NCI-H2171 (cell line): ENCODE measurements at places on chromosomes 1 and 21.
A peak's percentile ranks its signal among the peaks of the same experiment; 100 is the strongest.

GRCh38 chr21:45847870-45848269, 133.7 kb upstream of the COL6A1 start:
- no peak for DNase-seq

DNA sequence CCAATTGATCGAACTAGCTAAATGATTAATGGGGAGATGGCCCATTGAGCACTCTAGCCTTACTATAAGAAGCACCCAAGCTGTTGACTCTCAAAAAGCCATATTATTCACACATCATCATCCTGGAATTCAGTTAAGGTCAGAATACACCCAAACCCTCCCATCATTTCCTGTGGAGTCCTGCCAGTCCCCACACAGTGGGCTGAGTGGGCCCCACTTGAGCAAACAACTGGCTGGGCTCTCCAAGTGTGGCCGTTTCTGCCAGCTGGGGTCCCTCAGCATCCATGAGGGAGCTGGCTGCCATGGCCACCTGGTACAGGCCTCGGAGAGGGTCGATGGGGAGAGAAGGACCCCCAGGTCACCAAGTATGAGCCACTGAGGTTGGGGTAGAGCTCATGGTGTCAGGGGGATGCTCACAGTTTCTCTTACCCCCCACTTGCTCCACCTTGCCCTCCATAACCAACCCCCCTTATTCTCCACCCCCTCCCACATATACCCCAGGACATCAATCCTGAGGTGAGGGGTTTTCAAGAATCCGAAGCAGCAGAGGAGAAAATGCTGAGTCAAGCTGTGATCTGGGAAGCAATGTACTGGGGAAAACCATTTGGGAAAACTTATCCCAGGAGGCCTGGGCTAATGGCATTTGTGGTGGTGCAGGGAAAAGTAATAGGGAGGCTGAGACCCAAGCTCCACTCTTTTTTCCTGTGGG, 60.3 kb downstream of the UBE2T start:
- DNase-seq = no peak

- no peak for DNase-seq
Observed at GRCh38 chr1:23244256-23244761, 27.0 kb upstream of the HTR1D start.

DNA sequence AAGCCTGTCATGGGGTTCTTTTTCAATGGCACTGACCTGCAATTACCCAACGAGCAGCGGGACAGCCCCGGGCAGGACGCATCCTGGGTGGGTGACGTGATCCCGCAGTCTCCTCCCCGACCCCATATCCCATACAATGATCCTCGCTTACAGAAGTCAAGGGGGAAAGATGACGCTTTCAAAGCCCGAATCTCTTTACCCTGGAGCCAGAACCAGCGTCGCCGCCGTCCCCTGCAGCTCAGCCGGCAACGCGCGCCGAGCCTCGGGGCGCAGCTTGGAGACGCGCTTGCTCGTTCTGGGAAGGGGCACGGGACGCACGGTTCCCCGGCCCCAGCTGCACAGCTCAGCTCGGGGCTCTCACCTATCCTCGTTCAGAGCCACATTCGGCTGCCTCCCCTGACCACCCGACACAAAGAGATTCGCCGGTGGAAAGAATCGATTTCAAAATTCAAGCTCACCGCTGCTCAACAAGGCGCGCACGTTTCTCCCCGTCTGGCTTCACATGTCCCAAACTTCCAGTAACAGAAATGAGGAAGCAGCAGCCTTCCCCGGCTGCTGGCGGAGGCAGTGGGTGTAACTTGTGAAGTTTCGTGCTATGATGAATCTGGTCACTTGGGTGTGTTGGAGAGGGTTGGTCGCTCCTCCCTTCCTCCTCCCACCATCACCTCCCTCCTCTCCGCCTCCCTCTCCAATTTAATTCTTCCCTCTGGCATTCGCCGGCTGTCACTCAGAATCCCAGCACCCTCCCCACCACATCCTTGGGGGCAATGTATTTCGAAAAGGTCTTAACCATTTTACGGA, at the start of gene TIAM1:
TSS of gene TIAM1 (minus strand) at position 582 of the 801 bp plus-strand sequence. CDS start 77,289 bp downstream, outside the sequence.
- peak; percentile 7 for DNase-seq

DNA sequence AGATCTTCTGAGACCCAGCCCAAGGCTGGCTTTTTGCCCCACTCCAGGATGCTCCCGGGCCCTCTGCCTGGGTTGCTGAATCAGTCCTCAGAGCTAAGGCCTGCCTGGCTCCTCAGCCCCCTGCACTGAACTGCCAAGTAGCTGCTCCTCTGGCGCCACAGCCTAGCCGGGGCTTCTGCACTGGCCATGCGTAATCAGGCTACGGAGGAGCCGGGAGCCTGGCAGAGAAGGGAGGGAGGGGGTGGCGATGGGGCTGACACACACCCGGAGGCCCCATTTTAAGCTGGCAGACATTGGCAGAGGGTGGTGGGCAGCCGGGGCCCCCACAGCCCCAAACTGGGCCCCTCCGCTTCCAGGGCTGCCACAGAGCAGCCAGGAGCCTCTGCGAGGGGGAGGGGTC, 38.7 kb downstream of the ALPL start:
- DNase-seq = no peak

DNA sequence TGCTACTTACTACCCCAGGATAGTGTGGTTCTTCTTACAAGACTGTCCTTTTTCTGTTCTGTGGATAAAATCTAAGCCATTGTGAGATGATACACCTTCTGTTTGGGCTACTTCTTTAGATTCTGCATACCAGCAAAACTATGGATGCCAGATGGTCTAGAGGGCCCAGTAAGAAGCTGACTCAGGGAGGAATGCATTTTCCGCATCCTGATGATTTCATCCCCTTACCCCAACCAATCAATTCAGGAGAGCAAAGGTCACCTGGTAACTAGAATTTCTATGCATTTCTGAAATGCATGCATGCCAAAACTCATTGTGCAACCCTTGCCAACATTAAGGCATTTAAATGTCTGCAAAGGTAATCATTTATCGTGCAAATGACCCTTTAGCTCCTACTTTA, 285.7 kb upstream of the ZP4 start:
- no peak for DNase-seq

- no peak for DNase-seq
Observed at GRCh38 chr1:100752791-100753190, 33.2 kb downstream of the VCAM1 start.

- no peak for DNase-seq
Observed at GRCh38 chr1:43007377-43008114, 48.9 kb upstream of the SLC2A1 start.

DNA sequence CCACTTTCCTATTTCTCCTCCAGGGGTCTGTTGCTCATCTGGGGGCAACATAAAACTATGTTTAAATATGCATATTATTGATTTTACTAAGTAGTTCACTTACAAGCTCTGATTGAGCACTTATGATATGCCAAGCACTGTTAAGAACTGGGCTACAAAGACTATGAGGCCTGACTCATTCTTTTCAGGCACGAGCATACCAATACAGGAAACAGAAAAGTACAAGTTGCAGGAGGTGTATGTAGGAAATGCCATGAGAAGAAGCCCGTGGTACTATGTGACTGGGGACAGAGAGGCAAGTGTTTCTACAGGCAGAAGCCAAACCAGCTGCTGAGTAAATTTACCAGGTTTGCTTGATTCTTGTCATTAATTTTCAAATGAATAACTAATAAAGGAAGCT, 120.4 kb upstream of the PTGFR start:
- no peak for DNase-seq

DNA sequence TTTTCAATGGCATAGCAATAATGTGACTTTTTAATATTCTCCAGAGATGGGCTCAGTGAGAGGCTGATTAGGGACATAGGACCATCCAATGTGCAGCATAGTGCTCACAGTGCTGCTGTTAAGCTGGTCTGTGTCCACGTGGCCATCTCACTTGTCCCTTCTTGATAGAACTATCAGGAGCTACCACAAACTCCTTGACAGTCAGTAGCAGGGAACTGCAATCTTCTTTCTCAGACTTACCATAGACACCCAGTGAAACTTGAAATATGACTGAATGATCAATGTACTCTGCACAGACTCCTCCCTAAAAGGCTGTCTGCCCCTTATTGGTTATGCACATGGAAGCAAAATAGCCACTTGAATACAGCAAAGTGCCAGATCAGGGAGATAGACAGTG, 64.5 kb upstream of the WARS2 start:
- DNase-seq = no peak

GRCh38 chr1:201795066-201795465, 33.9 kb upstream of the IPO9 start:
- DNase-seq = peak; percentile 2

- DNase-seq = no peak
Observed at GRCh38 chr1:226038661-226039060, 23.9 kb upstream of the H3-3A start.

- DNase-seq = no peak
Observed at GRCh38 chr1:175267716-175268416, 75.3 kb upstream of the KIAA0040 start.

GRCh38 chr1:97943354-97943753, 22.5 kb upstream of the DPYD start:
- DNase-seq = no peak

- no peak for DNase-seq
Observed at GRCh38 chr1:203609979-203610493, 16.6 kb upstream of the ATP2B4 start.
